ENCODE measurements at places on chromosomes 1 and 21.

DNA sequence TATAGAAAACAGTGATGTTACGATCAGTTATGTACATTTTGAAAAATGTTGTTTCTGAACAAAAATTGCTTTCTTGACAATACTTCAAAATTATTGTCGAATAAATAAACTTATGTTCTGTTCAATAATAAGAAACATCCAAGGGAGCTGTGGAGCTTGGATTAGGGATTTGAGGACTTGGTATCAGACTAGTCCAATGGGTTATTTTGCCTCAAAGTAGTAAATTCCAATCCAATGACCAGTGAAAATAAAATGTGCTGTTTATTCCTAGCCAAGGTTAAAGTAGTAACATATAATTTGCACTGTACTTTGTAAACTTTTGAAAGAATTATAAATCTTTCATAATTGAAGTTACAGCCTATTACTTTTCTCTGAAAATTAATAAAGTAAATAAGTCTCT lies 79.1 kb upstream of the IVNS1ABP start:
- DNase-seq, result no peak

GRCh38 chr1:93707956-93708355 lies 26.3 kb upstream of the BCAR3 start:
- DNase-seq, result no peak

DNA sequence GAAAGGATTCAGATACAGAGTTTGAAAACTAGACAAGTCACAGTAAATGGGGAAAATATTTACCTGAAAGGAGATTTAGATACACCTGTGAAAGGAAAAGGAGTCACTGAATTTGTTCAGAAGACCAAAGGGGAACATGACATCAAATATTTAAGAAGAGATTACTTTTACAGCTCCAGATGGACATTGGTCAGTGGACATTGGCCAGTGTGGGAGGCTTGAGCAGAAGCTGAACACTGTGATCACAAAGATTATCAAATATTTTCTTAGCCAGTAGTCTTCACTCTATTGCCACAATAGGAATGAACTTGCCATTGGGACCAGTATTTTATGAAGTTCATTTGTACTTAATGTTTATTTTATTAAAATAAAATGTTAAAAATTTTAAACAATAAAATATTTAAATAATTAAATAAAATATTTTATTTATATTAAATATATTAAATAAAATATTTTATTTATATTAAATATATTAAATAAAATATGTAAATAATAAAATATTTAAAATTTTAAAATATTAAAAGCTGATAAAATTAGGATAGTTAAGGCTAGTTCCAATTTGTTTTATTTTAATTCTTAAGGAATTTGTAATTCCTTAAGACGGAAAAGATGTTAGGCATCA lies 94.3 kb downstream of the CCDC30 start:
- no peak for DNase-seq

DNA sequence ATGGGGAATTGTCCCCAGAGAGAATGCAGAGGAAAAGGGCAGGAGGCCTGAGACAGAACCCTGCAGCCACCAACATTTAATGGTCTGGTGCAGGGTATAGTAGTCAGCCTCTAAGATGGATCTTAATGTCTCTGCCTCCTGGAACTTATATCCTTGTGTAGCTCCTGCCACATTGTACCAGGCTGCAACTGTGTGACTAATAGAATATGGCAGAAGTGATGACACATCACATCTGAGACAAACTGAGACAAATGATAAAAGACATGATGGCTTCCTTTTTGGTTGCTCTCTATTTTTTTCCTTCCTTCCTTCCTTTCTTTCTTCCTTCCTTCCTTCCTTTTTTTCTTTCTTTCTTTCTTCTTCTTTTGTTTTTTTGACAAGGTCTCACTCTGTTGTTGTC lies 37.1 kb upstream of the CYP4B1 start:
- no peak for DNase-seq

- DNase-seq, result no peak
Measured at GRCh38 chr21:26297851-26298250, 127.3 kb upstream of the APP start.
